ENCODE measurements at places on chromosomes 2 and 18.

DNA sequence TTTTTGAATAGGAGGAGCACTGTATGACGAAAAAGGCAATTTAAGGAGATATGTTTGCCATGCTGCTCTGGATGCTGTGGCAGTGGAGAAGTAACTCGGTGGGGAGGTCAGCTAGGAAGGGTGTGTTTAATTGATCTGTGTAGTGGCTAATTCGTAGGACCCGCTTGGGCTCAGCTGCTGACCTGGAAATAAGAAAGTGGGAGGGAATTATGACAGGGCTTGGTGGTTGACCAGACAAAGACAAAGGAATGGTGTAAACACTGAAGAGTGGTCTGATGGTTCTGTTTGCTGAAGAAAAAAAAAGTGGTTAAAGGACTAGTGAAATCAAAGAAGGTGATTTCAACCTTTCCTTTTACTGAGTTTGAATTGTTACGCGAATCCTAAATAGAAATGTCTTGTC is 146.0 kb downstream of the MAP4K4 start:
- DNase-seq = no peak

GRCh38 chr2:233486357-233486756 is 80.2 kb downstream of the USP40 start:
- no peak for DNase-seq

DNA sequence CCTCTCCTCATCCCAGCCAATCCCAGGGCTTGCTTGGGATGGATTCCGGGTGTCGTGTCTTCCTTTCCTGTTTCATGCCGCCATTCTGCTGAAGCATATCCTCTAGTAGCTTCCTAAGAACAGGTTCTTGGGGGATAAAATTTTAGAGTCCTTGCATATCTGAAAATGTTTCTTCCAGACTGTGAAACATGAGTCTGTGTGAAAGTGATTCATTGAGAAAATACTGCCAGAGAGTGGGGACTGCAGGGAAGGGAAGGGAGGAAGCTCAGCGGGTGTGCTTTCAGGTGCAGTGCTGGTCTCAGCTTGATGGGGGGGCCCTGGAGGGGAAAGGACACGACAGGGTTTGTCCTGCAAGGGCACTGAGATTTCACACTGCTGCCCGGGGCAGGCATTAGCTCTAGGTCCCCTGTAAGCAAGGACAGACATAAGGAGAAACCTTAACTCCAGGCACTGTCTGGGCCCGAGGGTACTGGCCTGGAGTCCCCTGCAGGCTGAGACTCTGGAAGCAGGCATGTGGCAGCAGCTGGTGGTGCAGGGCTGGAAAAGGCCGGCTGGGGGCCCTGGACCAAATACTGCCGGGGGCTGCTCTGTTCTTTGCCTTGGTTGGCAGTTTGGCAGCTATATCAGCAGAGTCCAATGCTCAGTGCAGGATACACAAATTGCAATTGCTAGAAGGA is 97.6 kb upstream of the HS6ST1 start:
- DNase-seq = no peak

GRCh38 chr2:121790276-121790956 is 35.0 kb downstream of the TSN start:
- no peak for DNase-seq

GRCh38 chr18:3147935-3148554 is 71.7 kb downstream of the MYOM1 start:
- no peak for DNase-seq

- no peak for DNase-seq
Observed at GRCh38 chr2:221571551-221572218, 419 bp downstream of the EPHA4 start.

DNA sequence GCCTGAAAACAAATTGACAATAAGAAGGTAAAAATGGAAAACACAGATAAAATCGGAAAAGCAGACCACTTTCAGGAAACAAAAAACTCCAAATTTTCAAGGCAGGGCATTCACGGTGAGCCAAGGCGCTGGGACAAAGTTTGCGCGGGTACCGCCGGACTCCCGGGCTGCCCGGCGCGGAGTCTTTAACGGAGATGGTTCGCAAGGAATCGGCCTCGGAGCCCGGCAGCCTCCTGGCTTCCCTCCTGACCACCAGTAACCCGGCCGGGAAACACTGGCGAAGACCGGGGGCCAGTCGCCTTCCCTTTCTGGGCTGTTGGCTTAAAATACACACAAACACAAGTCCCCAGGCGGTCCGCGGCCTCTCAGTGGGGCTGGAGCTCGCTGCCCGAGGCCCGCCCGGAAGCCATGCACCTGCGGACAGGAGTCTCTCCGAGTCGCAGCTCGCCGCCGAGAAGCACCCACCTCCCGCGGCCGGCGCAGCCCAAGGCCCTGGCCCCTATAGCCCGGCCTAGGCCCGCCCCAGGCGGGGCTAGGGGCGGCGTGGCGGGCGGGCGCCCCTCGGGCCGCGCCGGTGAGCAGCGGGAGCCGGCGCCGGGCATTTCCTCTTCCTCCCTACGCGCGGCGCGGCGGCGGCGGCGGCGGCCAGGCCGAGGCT is 622 bp upstream of the KCMF1 start:
- DNase-seq = peak; percentile 25

DNA sequence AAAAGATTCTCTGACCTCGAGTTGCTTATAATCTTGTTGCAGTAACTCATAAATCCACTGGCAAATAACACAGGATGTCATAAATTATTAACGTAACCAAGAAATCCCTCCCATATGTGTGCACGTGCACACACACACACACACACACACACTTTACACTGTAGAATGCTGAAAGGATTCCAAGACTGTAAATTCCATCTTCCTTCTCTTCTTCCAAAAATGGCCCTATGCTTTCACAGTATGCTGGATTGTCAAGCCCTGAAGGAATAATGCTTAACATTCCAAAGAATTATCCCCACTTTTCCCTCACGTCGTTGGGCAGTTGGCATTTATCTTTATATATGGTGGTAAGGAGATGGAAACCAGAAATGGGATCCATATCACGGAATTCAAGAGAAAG is 117.5 kb upstream of the CRIM1 start:
- no peak for DNase-seq

- DNase-seq = no peak
Observed at GRCh38 chr2:57890464-57890863, 156.1 kb upstream of the VRK2 start.

Data from stimulated activated CD8-positive, alpha-beta memory T cell treated with anti-CD3 and anti-CD28 coated beads, Interleukin-15, amount 100 ng/mL, for 1 hour (primary cell).